ENCODE measurements at places on chromosomes 3 and 15.

GRCh38 chr3:42836150-42837123 lies 27.2 kb downstream of the ACKR2 start:
- no peak for DNase-seq

DNA sequence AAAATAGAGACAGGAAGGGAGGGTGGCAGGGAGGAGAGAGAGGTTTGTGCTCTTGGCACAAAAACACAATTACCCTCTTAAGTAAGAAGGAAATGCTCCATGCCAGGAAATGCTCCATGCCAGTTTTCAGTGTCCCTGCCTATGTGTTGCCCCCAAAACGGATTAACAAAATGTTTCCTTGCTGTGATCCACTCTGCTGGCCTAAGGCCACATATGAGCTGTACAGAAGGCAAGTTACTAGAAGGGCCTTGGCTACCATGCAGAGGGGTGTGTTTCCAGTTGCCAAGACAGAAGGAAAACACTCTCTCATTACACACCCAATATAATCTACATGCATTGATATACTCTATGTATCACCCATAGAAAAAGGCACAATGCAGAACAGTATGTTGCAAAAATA lies 98.2 kb upstream of the PTPRG start:
- DNase-seq = no peak

DNA sequence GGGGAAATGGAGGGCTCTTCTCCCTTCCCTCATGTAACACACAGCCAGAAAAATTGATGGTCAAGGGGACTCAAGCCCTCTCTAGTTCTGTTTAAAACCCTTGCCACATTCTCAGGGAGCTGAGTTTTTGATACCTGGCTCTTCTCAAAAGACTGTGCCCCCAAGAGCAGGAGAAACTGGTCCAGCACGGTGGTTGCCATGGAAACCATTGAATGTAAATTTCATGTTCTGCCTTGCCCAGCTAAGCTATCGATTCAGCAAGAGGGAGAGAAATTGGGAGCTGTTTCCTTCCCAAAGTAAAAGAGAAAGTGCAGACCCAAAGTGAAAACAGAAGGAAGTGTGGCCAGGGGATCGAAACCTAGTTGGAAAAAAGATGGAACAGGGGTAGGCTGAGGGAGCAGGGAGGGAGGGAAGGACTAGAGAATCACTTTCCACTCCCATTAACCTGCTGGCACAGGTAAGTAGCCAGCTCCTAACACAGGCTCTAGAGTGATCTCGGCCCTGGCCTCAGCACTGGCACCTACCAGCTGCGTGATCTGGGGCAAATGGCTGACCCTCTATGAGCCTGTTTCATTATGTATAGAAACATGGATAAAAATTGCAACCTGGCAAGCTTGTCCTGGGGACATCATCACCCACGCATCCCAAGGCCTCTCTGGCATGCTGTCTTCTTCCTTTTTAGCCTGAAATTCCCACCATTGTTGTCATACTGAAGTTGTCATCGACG lies 140.9 kb downstream of the TPRA1 start:
- DNase-seq = no peak

GRCh38 chr15:74233851-74234597 lies 2.1 kb upstream of the CCDC33 start:
- DNase-seq = no peak

- no peak for DNase-seq
Measured at GRCh38 chr3:161366094-161366493, 5.2 kb downstream of the SPTSSB start.

- DNase-seq = no peak
Measured at GRCh38 chr3:13235079-13235478, 161.8 kb upstream of the IQSEC1 start.

GRCh38 chr15:96130734-96131133 lies 199.8 kb upstream of the NR2F2 start:
- DNase-seq = no peak

DNA sequence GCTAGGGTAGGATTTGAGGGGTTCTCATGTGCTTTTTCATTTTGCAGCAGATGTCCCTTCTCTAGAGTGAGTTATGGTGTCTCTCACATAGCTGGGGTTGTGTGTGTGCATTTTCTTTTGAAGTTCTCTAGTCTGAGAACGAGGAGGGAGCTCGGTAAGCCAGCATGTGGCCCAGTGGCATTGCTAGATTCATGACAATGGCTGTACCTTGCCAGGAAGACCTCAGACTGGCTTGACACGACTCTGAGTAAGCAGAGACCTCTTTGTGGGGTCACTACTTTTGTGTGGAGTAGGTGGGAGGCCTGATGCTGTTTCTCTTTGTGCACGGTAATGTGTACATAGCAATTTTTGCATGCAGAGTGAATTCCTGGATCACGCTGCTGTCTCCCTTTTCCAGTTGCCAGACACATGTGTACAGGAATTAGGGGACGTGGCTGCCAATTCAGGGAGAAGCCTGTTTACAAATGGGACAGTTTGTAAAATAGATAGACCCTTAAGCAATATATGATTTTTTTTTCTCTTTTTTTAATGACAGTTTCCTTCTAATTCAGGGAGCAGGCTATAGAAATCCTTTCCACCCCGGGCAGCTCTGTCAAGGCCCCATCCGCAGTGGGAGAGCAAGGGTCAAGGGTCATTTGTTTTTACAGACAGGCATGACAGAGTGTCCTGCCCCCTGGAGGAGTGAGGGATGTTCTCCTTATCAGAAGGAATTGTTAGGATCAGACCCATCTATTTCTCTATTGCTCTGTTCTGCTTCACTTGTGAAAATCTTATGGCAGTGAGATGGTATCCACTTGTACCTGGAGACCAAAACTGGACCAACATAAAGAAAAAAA lies 4.6 kb downstream of the CACNA1D start:
- no peak for DNase-seq

GRCh38 chr3:31465999-31466398 lies 66.7 kb upstream of the STT3B start:
- DNase-seq = peak; percentile 14

DNA sequence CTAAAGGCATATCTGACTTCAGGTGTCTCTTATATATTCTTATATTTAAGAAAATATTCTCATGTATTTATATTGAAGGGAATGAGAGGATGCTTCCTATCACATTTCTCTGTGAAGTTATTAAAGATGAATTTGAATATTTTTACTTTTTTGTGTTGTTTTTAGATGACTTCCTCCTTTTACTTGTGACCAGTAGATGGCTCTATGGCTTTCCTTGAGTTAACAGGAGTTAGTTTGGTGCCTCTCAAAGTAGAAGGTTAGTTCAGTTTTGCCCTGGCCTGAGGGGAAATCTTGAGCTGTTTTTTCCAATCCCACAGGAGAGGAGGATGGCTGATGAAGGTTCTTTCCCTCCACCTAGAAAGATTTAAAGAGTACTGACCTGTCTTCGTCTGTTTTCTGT lies 80.7 kb downstream of the SQOR start:
- DNase-seq = no peak

DNA sequence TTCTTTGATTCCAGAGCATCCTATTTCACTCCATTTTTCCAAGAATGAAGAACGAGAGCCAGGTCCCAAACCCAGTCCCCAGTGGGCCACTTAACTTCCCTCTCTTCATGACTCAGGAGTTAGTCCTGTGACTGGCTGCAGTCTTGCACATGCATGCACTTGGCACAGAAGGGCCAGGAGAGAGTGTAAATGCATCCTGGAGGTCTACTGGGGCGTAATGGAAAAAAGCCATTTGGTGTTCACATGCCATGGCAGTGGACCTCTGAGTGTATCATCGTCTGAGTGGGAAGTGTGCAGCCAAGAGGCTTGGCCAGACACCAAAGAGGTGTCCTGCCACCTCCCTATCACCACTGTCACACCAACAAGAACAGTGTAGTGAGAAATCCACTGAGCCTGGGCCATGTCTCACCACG lies 15.1 kb upstream of the RFTN1 start:
- no peak for DNase-seq

DNA sequence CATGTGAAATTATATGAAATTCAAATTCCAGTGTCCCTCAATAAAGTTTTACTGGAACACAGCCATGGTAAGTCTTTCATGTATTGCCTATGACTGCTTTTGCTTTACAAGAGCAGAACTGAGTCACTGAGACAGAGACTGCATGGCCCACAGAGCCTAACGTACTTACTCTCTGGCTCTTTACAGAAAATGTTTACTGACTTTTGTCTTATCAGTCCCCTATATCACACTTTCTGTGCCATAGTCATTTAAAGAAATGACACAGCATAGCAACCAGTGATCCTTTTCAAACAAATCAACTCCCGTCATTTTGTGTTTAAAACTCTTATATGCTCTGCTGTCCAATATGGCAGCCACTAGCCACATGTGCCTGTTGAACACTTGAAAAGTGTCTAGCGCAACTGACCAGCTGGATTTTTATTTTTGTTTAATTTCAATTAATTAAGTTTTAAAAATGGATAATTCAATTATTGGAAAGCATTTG lies 129.7 kb upstream of the CDIN1 start:
- DNase-seq = no peak

DNA sequence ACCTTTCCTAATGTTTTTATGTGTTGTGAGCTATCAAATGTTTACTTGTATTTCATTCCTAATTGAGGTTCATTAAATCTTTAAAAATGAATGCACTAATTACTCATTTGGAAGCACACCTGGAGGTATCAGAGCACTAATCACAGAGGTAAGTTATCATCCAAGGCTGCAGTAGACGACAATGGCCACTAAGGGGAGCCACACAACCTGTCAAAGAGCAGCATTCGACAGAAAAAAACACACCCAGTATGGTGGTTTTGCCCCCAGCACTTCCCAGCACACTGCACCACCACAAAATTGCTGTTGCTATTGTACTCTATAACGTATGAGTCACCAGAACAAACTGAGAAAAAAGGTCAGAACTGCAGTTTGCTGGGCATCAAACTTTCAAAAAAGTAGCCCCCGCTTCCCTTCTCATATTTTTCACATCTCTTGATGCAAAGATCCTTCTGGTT lies 205.9 kb upstream of the IGF1R start:
- peak; percentile 82 for DNase-seq

- DNase-seq = no peak
Measured at GRCh38 chr3:156417559-156418132, 137.3 kb downstream of the SSR3 start.

GRCh38 chr3:149152420-149152819 lies 23.0 kb downstream of the HPS3 start:
- no peak for DNase-seq

DNA sequence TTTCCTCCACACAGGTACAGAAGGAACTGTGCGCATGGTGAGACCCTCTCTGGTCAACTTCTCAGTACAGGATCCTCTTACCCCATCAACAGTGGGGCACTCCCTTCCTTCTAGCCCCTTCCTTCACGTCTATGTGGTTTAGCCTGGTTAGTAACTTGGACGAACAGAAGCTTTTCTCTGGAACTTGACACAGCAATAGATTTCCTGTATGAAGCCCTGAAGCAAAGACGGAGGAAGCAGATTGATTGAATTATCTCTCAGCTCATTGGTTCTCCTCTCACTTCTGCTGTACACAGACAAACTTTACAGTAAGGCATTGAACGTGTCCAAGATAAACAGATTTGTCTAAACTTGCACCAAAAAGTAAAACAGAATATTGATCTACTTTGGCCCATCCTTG lies at the start of gene CD200R1:
TSS of gene CD200R1 (minus strand) at position 210 of the 400 bp plus-strand sequence. CDS start 246 bp downstream, outside the sequence.
- no peak for DNase-seq

- no peak for DNase-seq
Measured at GRCh38 chr3:47013231-47013630, 33.8 kb downstream of the NBEAL2 start.

- DNase-seq = no peak
Measured at GRCh38 chr15:63324770-63325169, 47.4 kb downstream of the APH1B start.

- DNase-seq = peak; percentile 64
Measured at GRCh38 chr15:64636556-64636955, 138.8 kb downstream of the RBPMS2 start.

DNA sequence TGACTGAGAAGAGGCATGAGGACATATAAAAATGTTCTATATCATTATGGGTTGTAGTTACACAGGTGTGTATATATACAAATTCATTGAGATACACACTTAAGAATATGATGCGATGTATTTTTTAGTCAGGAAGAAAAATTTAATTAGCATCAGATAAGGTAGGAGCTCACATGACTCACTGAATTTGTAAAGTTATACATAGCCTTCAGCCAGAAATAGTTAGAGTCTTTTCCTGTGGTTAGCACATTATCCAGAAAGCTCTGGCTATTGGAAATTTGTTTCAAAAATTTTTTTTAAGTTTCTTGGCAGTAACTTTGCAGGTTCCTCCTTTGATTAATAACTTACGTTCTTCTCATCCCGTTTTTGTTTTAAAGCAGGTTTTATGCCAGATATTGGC lies 88.6 kb downstream of the STT3B start:
- no peak for DNase-seq

GRCh38 chr3:195110647-195111318 lies 160.2 kb downstream of the XXYLT1 start:
- DNase-seq = peak; percentile 18

- no peak for DNase-seq
Measured at GRCh38 chr3:54563501-54564200, 364.2 kb downstream of the LRTM1 start.

DNA sequence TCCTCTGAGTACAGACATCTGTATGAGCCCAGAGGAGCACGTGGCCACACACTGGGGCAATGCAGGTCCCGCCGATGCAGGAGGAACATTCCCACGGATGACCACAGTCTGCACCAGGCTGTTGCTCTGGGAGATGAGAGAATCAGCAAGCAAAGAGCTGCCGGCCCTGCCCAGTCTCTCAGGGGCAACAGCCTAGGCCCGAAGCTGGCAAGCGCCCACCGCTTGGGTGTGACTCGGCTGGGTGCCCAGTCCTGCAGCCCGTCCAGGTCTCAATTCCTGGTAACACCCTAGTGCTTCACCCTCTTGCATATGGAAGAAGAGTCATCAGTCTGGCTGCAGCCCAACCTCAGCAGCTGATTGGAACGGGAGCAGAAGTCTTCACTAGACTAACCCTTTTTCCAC lies 153.7 kb upstream of the HES1 start:
- no peak for DNase-seq

DNA sequence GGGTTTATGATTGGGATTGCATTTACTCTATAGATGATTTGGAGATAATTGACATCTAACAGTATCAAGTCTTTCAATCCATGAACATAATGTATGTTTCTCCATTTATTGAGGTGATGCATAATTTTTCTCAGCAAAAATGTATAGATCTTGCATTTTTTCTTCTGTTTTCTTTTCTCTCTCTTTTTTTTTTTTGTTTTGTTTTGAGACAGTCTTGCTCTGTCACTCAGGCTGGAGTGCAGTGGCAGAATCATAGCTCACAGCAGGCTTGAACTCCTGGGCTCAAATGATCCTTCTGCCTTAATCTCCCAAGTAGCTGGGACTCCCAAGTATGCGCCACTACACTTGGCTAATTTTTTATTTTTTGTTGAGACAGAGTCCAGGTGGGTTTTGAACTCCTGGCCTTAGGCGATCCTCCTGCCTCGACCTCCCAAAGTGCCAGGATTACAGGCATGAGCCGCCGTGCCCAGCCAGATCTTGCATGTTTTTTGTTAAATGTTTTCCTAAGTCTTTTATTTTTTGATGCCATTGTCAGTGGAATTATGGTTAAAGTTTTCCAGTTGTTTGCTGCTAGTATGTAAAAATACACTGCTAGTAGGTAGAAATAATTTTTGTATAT lies 3.1 kb downstream of the LMLN start:
- no peak for DNase-seq

Measured in cardiac muscle cell (in vitro differentiated cells and primary cell).